Activated CD4-positive, alpha-beta T cell treated with anti-CD3 and anti-CD28 coated beads for 1 hour (primary cell): ENCODE measurements at places on chromosomes 16 and 17.

- DNase-seq: no peak
Observed at GRCh38 chr16:53743149-53743566, 39.2 kb downstream of the FTO start.

GRCh38 chr17:63774969-63775265, 947 bp downstream of the DDX42 start:
- DNase-seq: no peak

GRCh38 chr17:68089881-68090280, 54.3 kb downstream of the KPNA2 start:
- no peak for DNase-seq

DNA sequence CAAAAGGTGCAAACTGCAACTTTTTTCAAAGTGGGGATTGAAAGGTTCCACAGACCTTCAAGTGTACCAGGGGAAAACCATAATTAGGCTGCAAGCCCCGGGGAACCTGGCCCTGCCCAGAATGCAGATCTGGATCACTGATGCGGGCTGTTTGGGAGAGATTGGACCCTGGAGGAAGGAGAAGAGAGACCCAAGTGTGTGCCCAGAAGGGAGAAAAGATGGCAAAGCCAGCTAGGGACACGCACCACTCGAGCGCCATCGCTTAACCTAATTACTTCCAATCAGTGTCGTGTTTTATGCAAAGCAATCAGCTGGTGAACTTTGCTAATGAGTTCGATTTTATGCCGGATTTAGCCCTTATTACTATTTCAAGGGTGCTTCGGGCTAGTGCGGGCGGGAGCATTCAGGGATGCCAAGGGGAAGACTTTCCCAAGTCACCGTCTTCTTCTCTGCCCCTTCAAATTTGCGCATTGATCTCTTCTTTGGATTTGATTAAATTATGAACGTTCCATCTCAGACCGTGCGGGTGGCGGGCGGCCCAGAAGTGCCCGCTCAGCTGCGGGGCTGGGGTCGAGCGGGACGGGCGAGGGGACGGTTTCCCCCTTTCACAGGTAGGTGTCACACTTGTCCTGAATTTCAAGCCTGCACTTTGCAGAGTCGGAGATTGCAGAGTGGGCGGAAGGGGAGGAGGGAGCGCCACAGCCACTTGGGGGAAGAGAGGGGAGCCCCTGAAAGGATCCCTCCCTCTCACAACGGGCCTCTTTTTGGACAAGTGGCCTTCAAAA, 4.0 kb downstream of the IRX5 start:
- no peak for DNase-seq

- DNase-seq: no peak
Observed at GRCh38 chr17:72056727-72057290, 64.0 kb upstream of the SOX9 start.
